ENCODE measurements at places on chromosomes 12 and 14.

- DNase-seq = no peak
Measured at GRCh38 chr14:102973706-102974285, 51.3 kb downstream of the AMN start.

- no peak for DNase-seq
Measured at GRCh38 chr12:11801643-11802042, 152.2 kb downstream of the ETV6 start.

- DNase-seq = no peak
Measured at GRCh38 chr12:102891756-102892155, 25.3 kb downstream of the PAH start.

- peak; percentile 55 for DNase-seq
Measured at GRCh38 chr12:14167005-14167628, 185.7 kb upstream of the GRIN2B start.

GRCh38 chr14:53295985-53296582, 143.0 kb upstream of the DDHD1 start:
- DNase-seq = peak; percentile 58

- peak; percentile 17 for DNase-seq
Measured at GRCh38 chr12:25101092-25101445, 93.9 kb downstream of the DNAI7 start.

DNA sequence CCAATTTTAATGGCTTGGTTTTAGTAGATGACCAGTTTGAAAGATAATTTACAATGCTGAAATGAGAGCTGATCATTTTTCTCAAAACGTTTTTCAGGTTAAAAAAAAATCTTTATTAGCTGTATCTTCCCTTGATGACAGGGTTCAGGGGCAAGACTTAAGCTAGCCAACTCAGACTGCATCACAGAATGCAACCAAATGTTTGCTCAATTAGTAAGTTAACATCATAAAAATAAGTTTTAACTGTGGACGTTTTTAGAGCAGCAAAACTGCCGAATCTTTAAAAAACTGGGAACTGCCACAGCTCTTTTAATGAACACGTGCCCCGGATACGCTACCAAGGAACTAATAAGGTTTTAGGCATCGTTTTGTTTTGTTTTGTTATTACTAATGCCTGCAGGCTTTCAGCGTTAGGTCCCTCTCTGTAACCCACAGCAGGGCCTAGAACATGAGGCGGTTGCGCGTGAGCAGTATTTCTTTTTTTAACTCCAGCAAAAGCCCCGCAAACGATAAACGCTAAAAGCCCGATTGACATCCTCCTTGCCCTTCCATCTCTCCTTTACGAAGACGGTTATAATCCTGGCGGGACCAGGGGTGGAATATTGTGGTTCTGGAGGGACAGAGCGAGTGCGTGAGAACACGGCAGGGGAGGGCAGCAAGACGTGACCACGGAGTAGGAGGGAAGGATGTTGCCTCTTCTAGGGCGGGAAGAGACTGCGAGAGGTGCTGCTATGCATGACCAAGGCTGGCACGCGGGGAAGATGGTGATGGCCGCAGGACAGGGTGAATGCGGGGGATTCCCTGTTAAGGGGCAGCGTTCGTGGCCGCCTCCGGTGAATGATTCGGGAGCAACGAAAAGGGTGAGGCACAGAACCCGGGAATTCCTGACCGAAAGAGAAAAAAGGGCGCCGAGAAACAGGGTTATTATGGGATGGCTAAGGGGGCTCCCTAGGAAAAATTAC, 652 bp downstream of the SUPT16H start:
- DNase-seq = peak; percentile 17

- no peak for DNase-seq
Measured at GRCh38 chr14:99158150-99158549, 113.8 kb downstream of the BCL11B start.

DNA sequence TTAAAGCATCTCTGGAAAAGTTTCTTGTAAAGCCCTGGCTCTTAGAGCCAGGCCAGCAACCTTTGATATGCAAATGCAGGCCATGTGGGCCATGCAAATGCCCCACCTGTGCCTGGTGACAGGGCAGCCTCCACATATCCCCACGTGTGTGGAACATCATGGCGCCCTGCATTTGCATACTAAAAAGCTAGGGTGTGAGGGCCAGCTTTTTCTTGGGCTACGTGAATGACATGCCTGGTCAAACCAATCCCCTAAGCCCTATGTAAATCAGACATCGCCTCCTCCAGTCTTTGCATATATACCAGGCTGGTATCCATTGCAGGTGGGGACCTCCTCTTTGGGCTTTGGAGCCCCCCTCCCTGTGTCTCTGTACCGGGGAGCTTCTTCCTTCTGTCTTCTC, 6.4 kb downstream of the CSRP2 start:
- no peak for DNase-seq

DNA sequence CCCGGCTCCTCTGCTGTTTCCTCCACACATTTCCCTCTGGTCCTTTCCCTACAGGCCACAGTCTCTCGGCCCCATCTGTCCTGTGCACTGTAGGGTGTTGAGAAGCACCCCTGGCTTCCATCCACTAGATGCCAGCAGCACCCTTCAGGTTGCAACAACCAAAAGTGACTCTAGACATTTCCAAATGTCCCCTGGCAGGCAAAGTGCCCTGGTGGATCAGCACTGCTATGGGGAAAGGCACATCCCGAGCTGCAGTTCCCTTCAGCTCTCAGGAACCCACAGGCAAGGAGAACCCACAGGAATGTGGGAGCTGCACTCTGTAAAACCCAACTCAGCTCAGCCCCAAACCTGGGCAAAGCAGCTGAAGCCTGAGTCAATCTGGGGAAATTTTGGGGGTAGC, 77.0 kb downstream of the RBM19 start:
- DNase-seq = no peak

- no peak for DNase-seq
Measured at GRCh38 chr12:88298761-88299242, 156.7 kb downstream of the TMTC3 start.

DNA sequence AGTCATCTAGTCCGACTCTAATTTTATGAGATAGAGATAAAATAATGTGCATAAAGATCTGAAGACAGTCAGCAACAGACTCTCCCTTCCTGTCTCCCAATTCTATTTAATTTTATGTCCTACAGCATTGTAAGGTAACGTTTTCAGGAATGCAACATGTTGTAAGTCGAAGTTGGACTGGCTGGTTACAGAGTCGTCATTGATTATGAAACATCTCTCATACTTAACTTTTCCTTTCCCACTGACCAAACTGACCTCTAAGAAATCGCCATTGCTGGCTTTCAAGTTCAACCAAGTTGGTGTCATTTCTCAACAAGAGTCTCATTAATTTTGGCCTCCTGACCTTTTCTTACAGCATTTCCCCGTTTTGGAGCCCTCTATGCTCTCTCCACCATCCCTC, 4.9 kb upstream of the RIC8B start:
- DNase-seq = no peak

GRCh38 chr12:40336573-40337199, 111.9 kb downstream of the LRRK2 start:
- DNase-seq = no peak

GRCh38 chr14:71333705-71334104, 426.4 kb downstream of the PCNX1 start:
- no peak for DNase-seq

DNA sequence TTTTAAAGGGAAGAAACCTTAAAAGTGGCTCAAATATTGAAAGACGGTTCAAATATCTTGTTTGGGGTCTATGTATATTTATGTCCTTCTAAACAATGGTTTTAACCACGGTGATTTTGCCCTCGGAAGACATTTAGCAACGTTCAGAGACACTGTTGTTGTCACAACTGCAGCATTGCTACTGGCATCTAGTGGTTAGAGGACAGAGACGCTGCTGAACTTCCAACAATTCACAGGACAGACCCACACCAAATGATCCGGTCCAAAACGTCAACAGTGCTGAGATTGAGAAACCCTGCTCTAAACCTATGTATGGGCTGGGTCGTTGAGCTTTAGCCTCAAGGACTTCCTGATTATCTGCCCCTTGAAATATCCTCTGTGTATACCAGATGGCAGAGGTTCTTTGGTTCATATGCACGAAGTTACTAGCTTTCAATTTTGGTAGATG, 1.7 kb downstream of the ANGEL1 start:
- DNase-seq = peak; percentile 80

Data from globus pallidus (tissue), 1 donor.